ENCODE measurements at places on chromosomes 3 and 15. TPM values are rescaled to one million over a fixed set of nuclear protein-coding genes. Genes with fewer than 3 reads are reported as not detected.

GRCh38 chr3:53571264-53571663 is 76.9 kb downstream of the CACNA1D start:
- no peak for DNase-seq

GRCh38 chr15:25053000-25053815 is 98.4 kb downstream of the SNRPN start:
- no peak for DNase-seq

The LRRN1 gene
- polyA plus RNA-seq = not detected

The DUOXA2 gene
- not detected for polyA plus RNA-seq

All from BJ (cell line).